ENCODE measurements at places on chromosomes 6 and 20.

GRCh38 chr20:48797850-48798747, 29.7 kb downstream of the PREX1 start:
- no peak for DNase-seq

DNA sequence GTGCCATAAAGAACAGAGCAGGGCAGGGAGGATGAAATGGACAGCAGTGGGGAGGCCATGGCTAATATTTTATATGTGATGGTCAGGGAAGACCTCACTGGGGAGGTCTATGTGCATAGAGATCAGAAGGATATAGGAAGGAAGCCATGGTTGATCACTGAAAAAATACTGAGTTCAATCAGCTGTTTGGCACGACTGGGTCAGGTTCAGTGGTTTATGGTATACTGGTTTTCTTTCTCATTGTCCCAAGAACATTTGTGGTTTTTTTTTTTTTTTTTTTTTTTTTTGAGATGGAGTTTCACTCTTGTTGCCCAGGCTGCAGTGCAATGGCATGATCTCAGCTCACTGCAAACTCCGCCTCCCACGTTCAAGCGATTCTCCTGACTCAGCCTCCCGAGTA, 78.3 kb upstream of the TIAM2 start:
- DNase-seq, result no peak

GRCh38 chr20:32278199-32278643, 770 bp downstream of the KIF3B start:
- no peak for DNase-seq

GRCh38 chr6:30075790-30076732, 492 bp upstream of the RNF39 start:
- no peak for DNase-seq

- no peak for DNase-seq
These were observed 296.5 kb upstream of the SLC35B3 start for GRCh38 chr6:8731874-8732273.

DNA sequence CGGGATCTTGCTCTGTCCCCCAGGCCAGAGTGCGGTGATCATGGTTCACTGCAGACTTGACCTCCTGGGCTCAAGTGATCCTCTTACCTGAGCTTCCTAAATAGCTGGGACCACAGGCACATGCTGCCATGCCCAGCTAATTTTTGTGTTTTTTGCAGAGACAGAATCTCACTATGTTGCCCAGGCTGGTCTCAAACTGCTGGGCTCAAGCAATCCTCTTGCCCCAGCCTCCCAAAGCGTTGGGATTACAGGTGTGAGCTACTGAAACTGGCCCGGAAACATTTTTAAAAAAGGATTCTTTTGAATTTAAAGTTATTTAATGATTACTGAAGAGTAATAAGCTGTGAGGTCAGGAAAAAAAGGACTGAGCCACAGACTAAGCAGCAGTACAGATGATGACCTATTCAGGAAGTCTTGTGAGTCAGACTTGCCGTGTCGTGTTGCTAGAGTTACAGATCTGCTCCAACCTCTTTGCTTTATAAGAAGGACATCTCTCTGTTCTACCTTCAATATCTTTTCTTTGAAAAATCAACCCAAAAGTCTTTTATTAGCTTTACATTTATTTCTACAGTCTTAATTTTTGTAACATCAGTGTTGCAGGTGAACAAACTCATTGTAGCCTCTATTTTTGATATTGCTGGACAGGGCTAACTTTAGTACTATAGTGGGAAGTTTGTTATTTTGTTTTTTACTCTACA, 108.7 kb downstream of the NCOA3 start:
- DNase-seq, result no peak

DNA sequence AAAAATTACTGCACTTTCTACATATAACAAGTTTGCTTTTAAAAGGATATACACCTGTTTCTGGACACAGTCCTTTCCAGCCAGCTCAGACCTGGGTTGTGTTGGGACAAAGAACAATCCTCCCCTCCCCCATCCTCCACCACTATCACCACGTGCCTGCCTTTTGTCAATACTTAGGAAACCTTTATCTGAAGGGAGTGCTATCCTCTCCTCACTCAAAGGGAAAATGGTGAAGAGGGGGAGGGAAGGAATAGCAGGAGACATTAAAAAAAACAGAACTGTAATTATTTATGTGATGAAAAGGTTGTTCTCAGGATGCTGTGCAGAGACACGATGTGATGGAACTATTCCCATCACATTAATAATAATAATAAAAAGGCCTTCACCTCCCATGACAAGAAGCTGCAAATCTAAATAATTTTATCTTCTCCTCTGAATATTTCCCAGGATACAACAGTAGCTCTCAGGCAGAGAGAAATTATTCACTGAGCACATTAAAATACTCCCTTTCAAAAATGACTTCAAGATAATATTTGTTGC, 105.5 kb downstream of the NRSN1 start:
- no peak for DNase-seq

DNA sequence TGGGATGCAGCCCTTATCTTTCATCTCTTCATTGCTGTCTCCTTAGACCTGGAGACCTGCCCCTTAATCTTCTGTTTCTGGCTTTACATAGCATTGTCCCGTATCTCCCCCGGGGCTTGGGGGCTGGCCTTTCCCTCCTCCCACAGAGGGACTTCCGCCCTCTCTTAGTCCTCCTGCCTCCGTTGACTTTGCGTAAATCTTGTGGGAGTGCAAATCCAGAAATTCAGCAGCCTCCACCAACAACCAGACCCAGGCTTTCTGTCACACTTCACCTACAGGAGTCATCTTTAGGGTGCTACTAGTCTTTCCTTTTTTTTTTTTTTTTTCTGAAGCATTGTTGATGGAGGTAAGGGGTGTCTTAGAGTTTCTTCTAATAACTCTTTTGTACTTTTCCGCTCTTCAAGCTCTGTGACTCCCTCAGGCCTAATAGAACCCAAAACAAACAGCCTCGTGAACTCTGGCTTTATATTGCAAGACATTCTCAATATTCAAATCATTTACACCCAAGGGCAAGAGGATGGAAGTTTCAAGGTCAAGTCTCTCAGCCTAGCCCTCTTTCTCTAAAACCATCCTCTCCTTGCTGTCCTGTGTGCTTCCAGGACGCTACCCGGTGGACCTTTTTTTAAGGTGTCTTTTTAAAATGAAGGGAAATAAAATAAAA, 66.2 kb downstream of the RREB1 start:
- no peak for DNase-seq

DNA sequence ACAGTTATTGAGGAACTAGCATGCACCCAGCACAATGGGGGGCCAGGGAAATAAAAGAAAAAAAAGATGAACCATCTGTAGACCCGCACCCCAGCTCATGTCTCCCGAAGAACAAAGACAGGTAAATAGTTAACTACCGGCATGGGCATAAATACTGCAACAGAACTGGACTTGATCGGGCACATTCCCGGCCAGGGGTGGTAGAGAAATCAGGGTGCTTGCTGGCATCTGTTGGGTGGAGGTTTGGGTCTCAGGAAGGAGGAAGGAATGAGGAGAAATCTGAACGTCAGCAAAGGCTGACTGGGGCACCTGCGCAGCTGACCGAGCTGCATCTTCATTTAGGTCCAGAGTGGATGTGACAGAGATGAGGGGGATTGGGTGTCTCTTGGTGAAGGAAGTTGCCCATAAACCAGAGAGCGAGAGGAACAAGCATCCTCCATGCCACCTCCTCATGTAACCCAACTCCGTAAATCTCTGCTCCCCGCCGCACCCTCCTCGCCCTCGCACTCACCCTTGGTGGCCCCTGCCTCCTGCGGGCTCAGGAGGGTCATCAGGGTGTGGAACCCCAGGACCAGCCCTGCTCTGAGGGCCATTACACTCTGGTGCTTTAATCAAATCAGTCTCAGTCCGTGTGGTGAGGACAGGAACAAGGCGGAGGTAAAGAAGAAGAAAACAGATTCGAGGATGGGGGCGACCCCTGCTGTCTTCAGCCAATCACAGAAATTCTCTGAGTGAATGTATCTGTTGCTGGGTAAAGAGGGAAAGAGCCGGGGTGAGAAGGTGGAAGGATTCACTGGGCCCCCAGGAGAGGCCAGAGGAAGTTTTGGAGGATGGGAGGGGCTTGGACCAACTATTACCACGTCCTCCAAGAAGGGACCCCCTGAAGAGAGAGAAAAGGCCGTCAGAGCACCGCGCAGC, at the start of gene HLA-DOA:
TSS of gene HLA-DOA (minus strand) at position 648 of the 918 bp plus-strand sequence.
- no peak for DNase-seq
